Glutamatergic neuron (in vitro differentiated cells): ENCODE measurements at places on chromosomes 6 and 20.

DNA sequence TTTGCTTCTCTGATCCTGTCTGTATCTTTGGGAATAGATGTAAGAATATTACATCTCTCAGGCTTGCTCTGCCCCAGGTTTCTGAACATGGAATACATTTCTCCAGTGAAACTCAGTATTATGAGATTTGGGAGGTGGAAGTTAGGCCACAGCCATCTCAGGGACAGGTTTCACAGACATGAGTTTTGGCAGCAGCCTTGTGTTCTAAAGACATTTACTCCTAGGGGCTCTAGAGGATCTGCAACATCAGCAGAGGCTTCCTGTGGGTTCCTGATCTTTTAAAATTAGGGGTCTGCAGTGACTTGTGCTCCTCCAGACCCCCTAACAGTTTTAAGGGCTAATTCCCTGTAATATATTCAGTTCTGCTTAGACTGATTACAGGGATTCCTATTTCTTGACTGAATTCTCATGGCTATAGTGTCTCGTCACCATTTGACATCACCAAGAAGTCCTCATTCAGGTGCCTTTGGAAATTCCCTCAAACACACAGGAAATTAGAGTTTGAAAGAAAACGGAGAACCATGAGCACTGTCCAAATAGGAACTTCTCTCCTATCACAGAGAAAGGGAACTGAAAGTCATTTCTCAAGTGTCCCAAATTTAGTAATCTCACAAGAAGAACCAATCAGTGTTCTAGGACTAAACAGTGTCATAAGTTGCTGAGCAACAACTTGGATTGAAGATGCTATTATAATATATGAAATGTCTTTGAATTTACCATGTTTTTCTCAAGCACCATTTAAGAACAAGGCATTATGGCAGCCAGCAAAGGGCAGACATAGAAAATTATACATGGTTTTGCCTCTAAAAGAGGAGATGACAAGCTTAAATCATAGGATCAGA is 2.5 kb upstream of the HLA-DRA start:
- DNase-seq: no peak

- no peak for DNase-seq
Measured at GRCh38 chr20:9966966-9967365, 67.8 kb upstream of the ANKEF1 start.

- DNase-seq: no peak
Measured at GRCh38 chr20:25361287-25361683, 29.4 kb downstream of the ABHD12 start.

DNA sequence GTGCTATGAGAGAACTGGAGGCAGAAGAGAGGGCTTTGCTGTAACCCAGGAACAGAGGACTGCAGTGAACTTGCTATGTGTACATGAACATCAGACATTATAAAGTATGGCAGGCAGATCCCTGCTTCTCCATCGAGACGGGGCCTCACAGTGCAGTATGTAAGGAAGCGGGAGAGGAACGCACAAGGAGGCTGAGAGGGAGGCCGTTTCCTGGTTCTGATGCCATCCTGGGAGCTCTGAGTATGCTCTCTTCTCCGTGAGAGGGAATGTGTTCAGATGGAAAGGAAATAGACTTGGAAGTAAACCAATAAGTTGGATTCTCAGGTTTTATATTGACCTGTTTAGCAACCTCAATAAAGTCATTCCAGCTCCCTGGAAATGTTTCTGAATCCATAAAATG is 101.8 kb downstream of the ALDH8A1 start:
- no peak for DNase-seq

DNA sequence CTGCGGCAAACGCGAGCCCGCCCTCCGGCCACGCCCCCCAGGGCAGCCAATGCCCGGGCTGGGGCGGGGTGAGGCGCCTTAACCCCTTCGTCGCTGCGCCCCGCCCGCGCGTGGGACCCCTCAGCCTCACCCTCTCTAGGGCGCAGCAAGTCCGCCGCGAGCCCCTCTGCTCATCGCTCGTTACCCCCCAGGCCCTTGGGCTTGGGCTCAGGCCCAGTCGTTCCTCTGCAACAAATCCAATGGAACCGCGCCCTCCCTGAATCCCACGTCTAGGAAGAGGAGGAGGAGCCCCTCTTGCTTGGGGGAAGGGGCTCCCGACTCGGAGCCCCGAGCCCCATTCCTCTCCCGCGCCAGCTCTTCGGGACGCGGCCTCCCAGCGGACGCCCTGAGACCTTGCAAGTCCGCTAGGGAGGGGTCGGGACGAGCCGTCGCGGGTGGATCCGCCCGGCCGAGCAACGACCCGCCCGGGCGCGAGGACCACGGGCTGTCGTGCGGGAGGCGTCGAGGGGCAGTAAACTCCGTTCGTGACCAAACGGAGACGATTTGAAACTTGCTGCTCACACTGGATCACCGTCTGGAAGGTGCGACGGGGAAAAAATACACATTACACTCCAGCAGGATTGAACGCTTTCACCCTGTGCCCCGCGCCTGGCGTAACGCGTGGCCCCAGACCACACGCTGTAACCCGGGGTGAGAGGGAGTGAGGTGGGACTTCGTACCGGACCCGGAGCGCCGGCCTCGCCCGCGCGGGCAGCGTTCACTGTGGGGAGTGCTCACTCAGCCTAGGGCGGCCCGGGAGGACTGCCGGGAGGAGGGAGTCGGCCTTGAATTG is 477 bp upstream of the LZTS3 start:
- peak; percentile 98 for DNase-seq

- no peak for DNase-seq
Measured at GRCh38 chr6:15153191-15153590, 92.7 kb upstream of the JARID2 start.

DNA sequence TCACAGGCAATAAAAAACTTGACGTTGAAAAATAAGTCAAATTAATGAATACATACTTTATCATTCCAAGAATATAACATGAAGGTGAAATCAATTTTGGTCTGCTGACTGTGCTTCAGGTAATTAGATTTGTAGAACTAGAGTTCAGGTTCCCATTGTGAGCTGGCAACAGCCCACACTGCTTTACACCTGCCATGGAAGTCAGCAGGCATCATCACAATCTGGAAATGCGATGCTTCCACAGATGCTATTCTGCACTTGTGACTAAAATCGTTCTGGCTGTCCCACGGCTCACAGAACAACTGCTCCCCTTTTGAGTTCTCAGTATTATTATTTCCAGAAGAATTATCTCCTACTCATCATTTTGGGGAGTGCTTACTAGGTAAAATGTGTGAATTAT is 62.6 kb upstream of the THEMIS start:
- DNase-seq: no peak

GRCh38 chr6:17987447-17987696 is at the start of gene KIF13A:
Gene KIF13A, minus strand, starts transcription at chr6:17987635. Its CDS starts 172 bp downstream, at chr6:17987463.
- DNase-seq: no peak

DNA sequence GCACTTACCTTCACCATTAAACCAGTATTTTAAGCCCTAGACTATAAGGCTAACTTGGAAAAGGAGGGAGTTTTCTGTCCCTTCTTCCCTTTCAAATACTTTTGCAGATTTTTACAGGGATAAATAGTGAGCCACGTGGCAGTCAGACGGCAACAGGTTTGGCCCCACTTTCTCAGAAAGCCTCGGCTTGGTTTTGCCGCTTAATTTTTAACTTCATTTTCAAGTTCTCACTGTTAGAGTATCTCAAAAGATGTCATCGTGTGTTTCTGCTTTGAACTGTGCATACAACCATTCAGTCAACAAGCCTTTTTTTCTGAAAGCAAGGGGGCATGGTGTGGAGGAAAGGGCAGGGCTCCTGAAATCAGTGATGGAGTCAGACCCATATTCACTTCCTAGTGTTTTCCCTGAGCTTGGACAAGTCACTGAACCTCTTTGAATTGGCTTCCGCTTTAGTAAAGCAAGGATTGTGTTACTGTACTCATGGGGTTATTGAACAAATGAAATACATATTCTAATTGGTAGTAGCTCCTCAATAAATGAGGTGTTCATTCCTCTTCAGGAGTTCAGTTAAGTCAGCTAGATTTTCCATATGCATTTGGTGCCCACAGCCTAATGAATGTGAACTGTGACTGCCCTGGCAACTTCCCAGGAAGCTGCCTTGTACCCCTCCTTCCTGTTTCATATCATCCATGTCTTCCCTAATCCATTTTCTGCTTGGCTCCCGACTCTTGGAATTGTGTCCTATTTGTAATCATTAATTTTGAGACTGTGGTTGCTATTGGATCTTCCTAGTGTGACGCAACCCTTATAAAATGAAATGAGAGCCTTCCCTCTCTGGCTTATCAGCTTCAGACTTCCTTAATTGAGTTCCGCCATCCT is at the start of gene SLC17A2:
TSS of gene SLC17A2 (minus strand) at position 160 of the 879 bp plus-strand sequence. CDS start 4,895 bp downstream, outside the sequence.
- no peak for DNase-seq

DNA sequence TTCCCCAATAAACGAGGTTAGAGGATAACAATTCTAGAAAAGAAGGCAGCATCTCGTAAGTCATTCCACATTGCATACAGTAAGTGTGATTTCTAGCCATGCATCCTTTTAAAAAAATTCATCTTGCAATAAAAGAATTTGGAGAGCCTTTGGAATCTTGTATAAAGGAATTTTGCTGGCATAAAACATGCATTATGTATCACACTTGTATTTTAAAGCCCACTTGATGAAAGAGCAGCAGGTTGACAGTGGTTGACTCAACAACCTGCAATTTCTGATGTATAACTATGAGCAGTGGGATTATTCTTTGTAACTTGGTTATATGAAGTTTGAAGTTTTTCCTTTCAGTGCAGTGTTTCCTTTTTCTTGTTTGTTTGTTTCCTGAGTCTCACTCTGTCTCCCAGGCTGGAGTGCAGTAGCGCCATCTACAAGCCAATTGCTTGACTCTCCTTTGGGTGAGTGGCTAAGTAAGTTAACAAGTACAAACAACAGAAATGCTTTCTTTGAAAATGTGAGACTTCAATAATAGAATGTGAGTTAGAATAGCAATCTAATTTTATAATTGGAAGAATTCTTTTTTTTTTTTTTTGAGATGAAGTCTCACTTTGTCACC is 39.9 kb downstream of the JARID2 start:
- DNase-seq: no peak
